Stimulated activated effector memory CD8-positive, alpha-beta T cell treated with anti-CD3 and anti-CD28 coated beads, Interleukin-12 subunit alpha, Interleukin-12 subunit beta, amount 100 ng/mL, for 72 hours (primary cell): ENCODE measurements at places on chromosomes 4 and X.

DNA sequence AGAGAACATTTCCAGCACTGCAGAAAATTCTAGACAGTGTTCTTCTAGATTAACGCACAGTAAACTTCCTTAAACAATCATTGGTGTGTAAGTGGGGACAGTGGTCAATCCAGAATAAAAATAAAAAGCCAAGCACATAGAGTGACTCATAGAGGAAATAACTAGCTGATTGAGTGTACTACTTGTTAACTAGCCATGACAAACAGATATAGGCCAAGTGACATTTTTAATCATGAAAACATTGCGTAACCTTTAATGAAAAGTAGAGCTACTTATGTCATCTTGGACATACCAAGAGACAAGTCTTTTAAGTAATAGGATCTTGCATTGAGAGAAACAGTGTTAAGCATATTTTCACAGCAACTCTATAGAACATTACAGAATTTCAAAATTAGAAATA lies 233.9 kb upstream of the MAB21L2 start:
- DNase-seq: no peak

DNA sequence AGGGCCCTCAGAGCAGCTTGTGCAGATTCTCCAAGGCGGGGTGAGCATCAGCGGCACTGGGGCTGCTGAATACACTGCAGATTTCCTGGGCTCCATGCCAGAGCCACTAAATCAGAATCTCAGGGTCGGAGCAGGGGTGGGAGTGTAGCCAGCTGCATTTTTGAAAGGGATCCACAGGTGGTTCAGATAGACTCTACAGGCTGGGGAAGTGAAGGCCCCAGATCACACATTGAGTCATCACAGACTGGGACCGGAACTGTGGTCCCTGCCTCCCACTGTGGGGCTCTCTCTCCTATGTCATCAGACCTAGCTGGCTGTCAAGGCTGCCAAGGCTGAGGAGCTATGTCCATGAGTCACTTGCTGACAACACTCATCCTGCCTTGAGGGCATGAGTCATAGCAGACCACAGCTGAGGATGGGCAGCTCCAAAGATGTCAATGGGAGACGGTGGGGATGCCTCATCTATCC lies 162.3 kb upstream of the MAMLD1 start:
- DNase-seq: peak; percentile 3

DNA sequence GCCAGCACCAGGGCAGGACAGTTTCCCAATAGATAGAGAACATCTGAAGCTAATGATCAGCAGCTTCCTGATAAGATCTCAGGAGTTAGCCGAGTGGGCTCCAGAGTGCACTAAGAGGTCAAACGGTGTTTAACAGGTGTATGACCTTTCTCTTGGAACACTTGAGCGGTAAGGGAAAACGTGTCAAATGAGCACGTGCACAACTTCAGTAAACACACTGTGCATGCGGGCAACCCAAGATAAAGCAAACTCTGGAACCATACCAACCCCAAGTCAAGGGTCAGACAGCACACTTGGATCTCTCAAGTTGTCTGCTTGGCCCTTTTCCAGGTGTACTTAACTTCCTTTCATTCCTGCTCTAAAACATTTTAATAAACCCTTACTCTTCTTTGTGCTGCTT lies 1941.5 kb upstream of the PCDH10 start:
- DNase-seq: no peak

DNA sequence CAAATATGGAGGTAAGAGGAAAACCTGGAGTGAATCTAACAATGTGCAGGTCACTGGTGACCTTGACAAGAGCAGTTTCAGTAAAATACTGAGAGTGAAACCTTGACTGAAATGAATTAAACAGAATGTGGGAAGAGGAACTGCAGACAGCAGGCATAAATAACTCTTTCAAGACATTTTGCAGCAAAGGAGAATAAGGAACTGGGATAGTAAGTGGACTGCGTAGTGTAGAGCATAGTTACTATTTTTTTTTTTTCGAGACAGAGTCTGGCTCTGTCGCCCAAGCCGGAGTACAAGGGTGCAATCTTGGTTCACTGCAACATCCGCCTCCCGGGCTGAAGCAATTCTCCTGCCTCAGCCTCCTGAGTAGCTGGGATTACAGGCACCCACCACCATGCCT lies 24.0 kb downstream of the RBMX start:
- DNase-seq: no peak

- no peak for DNase-seq
These were observed 6.8 kb upstream of the BEND2 start for GRCh38 chrX:18227458-18227857.

DNA sequence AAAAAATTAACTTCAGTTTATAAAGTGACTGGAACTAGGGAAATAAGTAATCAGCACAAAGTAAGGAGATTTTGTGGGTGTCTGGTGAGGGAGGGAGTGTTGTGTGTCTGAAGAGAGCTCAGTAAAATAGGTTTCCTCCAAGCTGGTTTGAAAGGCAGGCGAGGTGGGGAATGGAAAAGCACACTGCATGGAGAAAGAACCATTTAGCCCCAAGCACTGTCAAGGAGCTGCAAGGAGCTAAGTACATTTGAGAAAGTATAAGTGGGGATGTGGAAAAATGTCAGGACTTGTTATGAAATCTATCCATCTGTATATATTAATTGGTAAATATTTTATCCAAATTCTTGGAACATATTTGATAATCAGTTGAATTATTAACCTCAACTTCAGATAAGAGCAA lies 956 bp downstream of the C4orf51 start:
- no peak for DNase-seq

DNA sequence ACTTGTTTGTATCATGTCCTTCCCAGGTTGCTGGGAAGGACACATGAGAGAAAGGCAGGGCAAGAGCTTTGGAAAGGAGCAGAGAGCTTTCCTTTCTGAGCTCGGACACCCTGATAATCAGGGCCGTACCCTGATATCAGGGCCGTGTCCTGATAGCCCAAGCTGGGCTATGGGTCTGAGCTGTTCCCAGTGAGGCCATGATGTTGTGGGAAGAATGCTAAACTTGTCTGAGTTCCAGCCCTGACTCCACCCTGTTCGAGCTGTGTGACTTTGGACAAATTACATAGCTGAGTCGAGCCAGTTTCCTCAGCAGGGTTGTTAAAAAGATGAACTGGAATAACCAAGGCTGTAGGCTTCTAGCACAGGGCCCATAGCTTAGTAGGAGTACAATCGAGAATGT lies 3.3 kb upstream of the CXCR3 start:
- no peak for DNase-seq

GRCh38 chr4:48986654-48987164 lies 634 bp downstream of the CWH43 start:
- DNase-seq: no peak

DNA sequence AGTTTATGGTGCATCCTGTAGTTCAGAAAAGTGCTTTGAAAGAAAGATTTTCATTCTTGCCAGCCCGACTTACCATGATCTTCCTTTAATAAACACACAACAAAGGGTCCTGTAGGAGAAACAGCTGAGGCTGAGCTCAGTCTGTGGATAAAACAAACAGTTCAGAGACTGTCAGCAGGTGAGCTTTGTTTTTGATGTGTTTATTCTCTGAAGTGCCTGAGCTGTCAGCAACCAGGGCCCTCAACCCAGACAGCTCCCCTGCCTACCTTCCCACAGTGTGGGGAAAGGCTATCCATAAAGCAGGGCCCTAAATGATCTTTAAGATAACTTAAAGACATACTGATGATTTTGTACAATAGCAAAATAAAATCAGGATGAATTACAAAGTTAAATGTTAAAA lies 459.2 kb upstream of the GALNT7 start:
- DNase-seq: no peak

DNA sequence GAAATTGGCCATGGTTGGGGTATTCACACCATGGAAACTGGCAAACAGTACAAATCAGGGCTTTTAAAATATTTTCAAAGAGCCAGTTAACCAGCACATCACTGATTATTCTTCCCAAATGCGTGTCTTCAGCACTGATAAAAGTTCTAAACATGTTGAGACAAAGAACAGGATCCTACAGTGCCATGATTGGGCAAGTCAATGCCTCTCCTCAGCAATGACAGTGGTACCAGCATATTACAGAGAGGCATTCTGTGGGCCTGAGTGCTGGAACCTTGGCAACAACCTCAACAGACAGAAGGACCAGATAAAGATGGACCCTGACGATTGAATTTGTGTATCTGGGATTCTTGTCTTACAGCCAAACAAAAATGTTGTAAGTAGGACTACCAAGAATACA lies 108.9 kb downstream of the EFHC2 start:
- no peak for DNase-seq

GRCh38 chr4:175745329-175745728 lies 66.7 kb downstream of the GPM6A start:
- no peak for DNase-seq

- DNase-seq: no peak
These were observed 331.7 kb upstream of the HTR2C start for GRCh38 chrX:114252186-114252585.

DNA sequence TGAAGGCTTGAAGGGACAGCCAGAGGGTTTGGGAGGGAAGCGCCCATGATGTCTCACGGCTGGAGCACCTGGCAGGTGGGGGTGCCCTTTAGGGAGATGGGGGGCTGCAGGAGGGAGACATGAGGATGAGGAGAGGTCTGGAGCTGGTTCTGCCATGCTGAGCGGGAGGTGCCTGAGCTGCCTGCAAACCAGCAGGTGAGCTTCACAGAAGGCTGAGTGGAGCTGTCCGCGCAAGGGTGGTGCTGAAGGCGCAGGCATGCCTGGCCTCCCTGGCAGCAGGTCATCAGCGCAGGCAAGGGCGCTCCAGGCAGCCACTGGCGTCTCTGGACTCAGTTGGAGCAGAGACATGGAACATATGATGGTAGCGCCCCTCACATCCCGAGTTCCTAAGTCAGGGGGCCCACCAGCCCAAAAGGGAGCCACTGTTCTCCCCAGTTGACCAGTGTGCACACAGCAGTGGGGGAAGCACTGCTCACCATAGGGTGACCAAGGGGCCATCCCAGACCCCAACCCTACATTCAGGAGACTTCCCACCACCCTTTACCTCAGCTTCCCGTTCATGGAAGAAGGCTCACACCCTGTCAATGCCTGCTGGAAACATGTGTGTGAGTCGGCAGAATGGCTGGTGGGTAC lies 25.8 kb downstream of the ADRA2C start:
- DNase-seq: no peak

GRCh38 chr4:52116641-52117040 lies 65.5 kb downstream of the SPATA18 start:
- DNase-seq: no peak

DNA sequence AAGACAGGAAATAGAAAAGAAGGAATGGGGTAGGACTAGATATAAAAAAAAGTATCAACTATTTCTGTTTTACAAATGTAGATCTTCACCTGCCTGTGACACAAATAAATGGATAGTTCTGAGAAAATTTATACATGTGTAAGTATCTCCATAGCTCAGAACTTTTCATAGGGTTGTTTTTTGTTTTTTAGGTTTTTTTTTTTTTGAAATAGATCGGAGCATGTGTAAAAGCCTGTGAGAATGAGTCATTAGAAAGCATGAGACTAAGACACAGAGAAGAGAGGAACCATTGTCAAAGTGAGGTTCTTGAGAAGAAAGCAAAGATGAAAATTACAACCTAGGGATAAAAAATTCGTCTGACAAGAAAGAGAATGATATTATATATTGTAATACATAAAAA lies 481.6 kb downstream of the PABPC4L start:
- no peak for DNase-seq
